ENCODE measurements at places on chromosomes 3 and 15.

GRCh38 chr3:43759938-43760337 lies 69.2 kb downstream of the ABHD5 start:
- DNase-seq = no peak

GRCh38 chr3:62874711-62875557 lies at the start of gene CADPS:
Gene CADPS (minus strand): TSS chr3:62875416. CDS start chr3:62875029, 387 bp downstream.
- DNase-seq = no peak

DNA sequence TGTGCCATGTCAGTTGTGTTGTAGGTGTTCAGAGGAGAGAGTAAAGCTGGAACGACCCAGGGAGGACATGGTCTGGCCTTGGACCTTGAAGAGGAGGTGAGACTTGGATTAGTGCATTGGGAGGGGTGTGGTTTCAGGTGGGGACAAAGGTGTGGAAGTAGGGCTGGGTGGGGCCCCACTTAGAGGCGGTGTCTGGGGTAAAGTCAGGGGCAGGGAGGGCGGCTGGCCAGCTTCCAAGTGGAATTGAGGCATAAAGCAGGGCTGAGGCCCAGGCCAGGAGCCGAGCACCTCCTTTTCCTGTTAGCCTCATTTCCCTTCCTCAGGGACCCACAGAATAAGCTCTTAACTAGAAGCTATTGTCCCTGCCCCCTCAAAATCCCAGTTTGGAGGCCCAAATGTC lies 36.2 kb upstream of the FLNB start:
- DNase-seq = no peak

DNA sequence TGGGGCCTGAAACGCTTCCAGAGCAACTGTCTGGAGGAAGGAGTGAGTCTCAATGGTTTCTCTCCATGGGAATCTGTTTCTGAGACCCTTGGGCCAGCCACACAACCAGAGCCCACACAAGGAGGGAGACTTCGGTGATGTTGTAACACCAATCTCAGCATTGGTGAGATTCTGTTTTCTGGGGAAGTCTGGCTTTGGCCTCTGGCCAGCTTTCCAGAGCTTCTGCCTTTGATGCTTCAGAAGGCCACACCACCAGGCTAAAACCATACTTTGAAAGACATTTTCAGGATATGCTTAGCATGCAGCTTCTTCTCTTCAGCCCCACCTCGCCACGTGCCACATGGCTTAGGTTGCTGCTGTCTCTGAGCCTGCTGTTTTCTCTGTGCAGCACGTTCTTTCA lies 3.6 kb upstream of the EEFSEC start:
- DNase-seq = no peak

DNA sequence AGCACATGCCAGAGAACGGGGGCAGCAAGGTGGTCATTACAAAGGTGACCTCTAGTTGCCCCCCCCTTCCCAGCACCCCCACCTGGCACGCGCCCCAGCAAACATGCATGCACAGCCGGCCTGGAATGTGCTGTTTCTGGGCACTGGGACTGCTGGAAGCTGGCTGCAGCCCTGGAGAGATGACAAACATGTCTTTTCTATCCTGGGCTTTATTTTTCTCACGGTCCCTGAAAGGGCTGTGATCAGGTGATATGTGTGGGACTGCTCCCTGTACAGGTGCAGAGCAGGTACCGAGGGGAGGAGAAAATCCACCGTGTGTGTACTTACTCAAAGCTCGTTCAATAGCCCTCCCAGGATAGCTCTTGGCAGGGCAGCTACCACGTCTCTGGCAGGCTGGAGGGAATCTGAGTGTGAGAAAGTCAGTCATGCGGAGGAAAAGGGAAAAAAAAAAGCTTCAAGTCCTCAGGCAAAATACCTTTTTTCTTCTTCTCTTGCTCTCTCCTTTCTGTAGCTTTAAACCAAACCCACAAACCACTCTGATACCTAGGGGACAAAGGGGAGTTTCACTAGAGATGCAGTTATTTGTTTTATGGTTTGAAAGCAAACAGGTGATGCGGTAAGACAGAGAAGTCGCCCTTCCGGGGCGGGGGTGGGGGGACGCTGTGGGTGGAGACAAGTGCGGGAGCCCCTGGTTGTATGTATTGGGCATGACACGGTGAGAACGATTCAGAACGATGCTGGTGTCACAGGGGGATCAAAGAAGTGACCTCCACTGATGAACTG lies 5.0 kb upstream of the HES1 start:
- no peak for DNase-seq

- DNase-seq = no peak
Observed at GRCh38 chr3:108234387-108234957, 12.2 kb upstream of the IFT57 start.

DNA sequence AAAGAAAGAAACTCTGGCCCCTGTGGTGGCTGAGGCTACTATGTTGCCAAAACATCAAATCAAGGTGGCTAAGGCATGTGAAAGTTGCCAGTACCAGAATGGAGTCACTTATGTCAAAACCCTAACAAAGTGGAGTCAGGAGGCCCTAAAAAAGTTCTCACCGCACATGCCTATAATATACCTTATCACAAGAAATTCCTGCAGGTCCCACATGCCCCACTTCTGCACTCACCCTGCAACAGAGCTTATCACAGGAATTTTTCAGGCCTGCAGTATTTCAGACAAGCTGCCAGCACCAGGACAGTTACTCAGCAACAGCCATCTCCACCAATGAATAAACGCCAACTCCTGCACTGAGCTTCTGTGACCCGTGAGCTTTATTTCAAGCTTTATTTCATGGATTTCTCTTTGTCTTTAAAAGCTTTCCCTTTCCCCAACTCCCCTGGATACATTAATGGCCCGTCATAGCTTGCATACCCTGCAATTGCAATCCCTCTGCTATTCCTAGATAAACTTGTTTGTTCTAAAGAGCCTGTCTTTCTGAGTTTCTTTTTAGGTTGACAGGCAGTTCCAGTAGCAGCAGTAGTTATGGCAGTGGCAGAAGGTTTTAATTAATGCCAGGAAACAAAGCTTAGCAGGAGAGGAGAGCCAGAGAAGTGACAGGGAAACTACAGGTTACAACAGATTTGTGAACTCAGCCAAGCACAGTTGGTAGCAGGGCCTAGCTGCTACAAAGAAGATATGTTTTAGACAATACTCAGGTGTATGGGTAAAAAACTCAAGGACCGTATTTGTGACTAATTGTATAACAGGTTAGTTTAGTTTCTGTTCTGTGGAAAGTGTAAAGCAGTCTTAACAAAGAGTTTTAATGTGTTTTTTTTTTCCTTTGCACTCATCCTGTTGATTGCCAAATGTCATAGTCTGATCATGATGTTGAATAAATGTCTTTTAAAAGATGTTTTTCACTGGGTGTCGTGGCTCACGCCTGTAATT lies 15.9 kb upstream of the TMEM42 start:
- no peak for DNase-seq

GRCh38 chr15:68503791-68504680 lies 72.1 kb upstream of the ITGA11 start:
- DNase-seq = no peak

GRCh38 chr3:468172-468571 lies 271.6 kb downstream of the CHL1 start:
- no peak for DNase-seq

- DNase-seq = no peak
Observed at GRCh38 chr3:24020036-24020691, 75.1 kb downstream of the NR1D2 start.

DNA sequence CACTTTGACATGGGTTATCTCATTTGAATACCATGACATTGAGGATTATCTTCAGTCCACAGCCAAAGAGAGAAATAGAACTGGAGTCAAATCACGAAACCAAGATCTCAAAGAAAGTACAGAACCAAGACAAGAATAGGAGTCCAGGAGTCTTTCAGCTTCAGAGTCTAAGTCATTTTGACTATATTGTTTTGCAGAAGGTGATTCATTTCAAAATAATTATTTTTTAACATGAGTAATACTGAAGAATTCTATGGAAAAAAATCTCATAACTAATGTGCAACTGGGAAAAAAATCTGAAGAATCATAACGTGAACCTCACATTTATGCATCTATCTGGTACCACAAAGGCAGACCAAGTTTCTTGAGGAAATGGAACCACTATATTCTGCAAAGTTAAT lies 60.3 kb downstream of the UBE3A start:
- DNase-seq = no peak

- DNase-seq = no peak
Observed at GRCh38 chr15:39699516-39700374, 82.9 kb downstream of the FSIP1 start.

DNA sequence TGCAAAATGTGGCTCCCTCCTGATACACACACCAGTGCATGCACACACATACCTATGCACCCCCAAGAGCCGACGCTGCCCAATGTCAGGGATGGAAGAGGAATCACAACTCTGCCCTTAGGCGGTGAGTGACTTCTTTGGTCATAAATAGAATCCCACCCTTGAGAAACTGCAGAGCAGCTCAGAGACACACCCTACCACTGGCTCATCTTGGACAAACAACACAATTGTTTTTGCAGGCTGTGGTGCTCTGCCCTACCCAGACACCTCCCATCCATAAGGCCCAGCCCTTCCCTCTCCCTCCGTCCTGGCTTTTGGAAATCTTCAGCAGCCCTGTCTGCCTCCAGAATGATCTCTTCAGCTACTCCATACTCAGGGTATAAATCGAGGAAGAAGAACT lies 73.8 kb upstream of the HRH1 start:
- DNase-seq = no peak

DNA sequence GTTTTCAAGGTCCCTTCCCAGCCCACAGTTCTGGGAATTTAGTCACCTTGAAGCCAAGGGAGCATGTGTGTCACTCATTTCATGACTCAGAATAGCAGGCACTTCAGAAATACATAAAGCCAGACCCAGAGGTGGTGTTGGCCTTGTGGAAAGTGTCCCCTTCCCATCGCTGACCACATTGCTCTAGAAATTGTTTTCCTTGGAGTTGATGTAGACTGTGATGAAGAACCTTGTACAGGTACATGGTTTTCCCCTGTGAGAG lies 158.8 kb downstream of the SLCO3A1 start:
- DNase-seq = no peak

- no peak for DNase-seq
Observed at GRCh38 chr3:123333401-123333800, 115.5 kb downstream of the ADCY5 start.

Data from activated naive CD4-positive, alpha-beta T cell (primary cell).